Progenitor cell of endocrine pancreas (in vitro differentiated cells): ENCODE measurements at places on chromosomes 16 and 17.

GRCh38 chr17:39759204-39759603, 21.5 kb downstream of the GRB7 start:
- no peak for DNase-seq

GRCh38 chr17:45777388-45777787, 6.7 kb upstream of the CRHR1 start:
- no peak for DNase-seq

DNA sequence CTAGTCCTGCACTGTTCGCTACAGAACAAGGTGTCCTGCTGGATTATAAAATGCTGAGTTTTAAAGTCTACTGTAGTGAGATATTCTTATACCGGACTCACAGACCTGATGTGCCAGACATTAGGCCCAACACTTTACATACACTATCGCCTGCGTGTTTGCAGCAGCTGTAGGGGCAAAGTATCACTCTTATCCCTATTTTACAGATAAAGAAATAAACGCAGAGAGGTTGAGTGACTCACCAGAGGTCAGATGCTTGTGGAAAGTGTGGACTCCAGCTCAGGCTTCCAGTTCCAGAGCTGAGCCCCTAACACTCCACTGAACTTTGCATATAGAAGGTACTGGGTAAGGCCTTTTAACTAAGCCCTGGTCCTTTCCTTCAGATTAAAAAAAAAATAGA, 47.4 kb downstream of the PLXDC1 start:
- no peak for DNase-seq

DNA sequence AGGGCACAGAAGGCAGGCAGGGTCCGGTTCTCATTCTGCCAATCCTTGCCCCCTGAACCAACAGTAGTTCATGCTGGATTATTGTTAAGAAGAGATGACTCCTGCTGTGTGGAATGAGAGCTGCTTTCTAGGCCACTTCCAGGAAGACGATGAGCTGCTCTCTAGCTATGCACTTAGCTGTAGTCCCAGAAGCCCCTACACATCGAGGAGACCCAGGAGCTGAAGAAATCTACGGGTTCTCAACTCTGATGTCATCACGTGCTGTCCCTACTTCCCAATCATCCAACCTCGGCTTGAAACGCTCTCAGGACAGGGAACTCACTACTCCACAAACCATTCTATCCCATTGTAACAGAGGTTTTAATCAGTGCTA, 29.0 kb upstream of the EMP2 start:
- DNase-seq: no peak

DNA sequence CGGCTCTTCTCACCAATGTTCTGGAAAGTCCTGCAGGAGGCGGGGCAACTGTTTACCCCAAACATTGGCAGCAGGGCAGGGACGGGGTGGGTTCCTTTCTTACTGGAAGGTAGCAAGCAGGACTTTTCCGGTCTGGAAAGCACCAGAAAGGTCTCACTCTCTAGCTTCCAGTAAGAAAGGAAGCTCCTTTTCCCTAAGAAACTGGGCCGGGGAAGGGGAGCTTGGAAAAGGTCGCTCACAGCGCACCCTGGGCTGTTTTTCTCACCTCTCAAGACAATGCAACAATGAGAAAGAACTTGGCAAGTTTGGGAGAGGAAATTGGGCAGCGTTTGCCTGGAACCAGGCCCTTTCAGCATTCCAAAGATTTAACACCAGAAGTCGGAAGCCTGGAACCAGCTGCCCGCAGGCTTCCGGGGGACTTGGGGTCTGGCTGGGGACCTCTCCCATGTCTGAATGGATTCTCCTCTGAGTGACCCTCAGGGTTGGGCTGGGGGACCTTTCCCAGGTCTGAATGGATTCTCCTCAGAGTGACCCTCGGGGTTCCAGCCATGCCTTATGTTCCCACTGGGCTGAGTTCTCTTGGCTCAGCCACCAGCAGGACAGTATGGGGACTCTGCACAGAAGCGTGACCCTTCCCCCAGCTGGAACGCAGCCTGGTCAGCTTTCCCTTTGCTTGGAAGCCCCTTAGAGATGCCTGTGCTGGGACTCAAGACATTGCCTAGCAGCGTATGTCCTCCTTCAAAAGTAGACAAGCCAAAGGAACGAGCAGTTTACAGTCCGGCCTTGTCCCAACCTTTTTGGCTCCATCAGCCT, 166.5 kb upstream of the PLCG2 start:
- no peak for DNase-seq

- DNase-seq: peak; percentile 65
Observed at GRCh38 chr17:76710863-76711611, at the start of gene MXRA7. TSS of gene MXRA7 (minus strand) at chr17:76710965. CDS start at chr17:76710946, 19 bp downstream.

DNA sequence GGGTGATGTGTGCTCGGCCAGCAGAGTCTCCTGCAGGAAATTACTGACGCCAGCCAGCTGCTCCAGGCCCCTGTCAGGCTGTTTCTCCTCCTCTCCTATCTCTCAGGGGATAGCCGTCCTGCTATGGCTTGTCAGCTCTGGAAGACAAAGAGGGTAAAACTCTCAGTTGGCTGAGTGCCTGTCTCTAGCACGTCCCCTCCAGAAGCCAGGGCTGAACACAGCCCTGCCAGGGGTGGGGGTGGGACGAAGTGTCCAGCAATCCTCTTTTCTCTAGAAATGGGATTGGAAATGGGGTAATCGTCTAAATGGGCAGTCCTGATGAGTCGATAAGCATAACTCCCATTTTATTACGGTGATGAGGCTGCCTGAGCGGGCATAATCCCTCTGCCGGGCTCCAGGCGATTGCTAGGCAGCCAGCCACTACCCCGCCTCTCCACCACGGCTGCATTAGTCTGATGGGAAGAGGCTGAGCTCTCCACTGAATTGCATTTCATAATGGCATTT, 89.1 kb upstream of the GNAO1 start:
- DNase-seq: no peak

GRCh38 chr17:17314501-17315071, 11.4 kb downstream of the NT5M start:
- no peak for DNase-seq

GRCh38 chr16:57497121-57497520, 10.8 kb upstream of the DOK4 start:
- DNase-seq: no peak

GRCh38 chr16:80084163-80084562, 456.6 kb upstream of the DYNLRB2 start:
- DNase-seq: no peak

DNA sequence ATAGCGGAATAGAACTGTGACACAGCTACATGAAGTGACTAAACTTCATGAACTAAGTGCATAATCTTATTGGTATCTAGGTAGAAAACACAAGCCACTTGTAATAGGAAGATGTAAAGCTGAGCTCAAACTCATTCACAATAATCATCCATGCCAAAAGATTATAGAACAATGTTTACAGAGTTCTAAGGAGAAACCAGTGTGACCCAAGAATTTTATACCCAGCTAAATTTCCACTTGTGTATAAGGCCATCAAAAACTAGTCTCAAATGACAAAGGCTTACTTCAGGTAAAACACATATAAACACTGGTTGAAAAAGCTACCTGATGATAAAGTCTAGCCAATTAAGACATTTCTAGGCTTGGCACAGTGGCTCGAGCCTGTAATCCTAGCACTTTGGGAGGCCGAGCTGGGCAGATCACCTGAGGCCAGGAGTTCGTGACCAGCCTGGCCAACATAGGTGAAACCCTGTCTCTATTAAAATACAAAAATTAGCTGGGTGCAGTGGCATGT, 16.9 kb upstream of the CPD start:
- no peak for DNase-seq

DNA sequence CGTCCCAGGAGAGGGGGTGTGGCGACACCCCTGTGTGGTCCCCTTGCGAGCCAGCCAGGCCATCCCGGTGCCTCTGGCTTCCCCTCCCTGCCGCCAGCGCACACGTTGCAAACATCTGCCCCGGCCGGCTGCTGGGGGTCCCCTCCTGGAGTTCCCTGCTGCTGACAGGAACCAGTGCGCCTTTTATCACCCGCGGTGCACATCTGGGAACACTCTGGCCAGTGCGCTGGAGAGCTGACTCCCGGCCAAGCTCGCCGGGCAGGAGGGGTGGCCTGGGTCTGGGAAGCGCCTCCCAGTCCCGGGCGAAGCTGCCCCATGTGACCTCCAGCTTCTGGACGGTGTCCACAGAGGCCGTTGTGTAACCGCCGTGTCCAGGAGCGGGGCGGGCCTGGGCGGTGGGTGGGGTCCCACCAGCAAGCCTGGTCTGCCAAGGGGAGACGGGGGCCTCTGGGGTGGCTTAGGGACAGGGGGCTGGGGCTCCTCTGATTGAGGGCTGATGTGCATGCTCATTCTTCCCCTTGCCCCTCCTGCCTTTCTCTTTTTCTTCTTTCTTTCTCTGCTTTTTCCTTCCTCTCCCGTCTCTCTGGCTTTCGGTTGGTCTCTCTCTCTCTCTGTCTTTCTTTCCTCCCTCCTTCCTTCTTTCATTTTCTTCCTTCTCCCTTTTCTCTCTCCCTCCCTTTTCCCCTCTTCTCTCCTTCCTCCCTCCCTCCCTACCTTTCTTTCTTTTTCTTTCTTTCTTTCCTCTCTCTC, 25.2 kb upstream of the CIBAR2 start:
- DNase-seq: no peak

GRCh38 chr17:60604686-60605334, 4.8 kb downstream of the PPM1D start:
- DNase-seq: no peak

DNA sequence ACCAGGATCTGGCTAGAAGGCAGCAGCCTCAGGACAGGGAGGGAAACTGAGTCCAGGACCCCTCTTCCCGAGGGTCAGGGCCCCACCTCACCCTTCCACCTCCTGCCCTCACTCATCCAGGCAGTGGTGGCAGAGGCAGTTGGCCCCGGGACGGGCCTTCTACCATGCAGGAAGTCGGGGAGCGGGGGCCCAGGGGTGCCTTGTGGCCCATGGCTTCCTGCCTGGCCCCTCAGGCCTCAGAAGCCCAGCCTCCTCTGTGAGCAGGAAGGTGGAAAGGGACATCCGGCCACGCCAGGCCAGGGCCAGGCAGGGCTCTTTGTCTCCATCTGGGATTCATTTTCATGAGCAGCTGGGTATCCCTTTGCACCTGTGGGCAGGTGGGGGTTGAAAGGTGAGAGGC, 58.5 kb downstream of the BAHCC1 start:
- no peak for DNase-seq

- no peak for DNase-seq
Observed at GRCh38 chr16:80671281-80671849, 130.6 kb downstream of the DYNLRB2 start.

DNA sequence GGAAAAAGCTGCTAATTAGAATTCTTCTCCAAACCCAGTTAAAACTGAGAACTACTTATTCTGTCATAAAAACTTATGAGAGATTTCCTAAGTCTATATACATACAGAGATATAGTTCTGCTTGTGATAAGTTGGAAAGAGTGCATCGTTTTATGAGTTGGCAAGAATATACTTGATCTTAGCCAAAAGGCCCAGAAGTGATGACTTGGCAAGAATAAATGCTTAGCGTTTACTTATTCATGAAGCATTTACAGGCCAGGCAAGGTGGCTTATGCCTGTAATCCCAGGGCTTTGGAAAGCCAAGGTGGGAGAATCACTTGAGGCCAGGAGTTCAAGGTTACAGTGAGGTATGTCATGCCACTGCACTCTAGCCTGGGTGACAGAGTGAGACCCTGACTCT, 81.7 kb downstream of the CYB561 start:
- DNase-seq: no peak

- DNase-seq: no peak
Observed at GRCh38 chr17:12127667-12128066, 107.0 kb downstream of the MAP2K4 start.

- no peak for DNase-seq
Observed at GRCh38 chr16:546909-547770, 13.1 kb upstream of the PRR35 start.

DNA sequence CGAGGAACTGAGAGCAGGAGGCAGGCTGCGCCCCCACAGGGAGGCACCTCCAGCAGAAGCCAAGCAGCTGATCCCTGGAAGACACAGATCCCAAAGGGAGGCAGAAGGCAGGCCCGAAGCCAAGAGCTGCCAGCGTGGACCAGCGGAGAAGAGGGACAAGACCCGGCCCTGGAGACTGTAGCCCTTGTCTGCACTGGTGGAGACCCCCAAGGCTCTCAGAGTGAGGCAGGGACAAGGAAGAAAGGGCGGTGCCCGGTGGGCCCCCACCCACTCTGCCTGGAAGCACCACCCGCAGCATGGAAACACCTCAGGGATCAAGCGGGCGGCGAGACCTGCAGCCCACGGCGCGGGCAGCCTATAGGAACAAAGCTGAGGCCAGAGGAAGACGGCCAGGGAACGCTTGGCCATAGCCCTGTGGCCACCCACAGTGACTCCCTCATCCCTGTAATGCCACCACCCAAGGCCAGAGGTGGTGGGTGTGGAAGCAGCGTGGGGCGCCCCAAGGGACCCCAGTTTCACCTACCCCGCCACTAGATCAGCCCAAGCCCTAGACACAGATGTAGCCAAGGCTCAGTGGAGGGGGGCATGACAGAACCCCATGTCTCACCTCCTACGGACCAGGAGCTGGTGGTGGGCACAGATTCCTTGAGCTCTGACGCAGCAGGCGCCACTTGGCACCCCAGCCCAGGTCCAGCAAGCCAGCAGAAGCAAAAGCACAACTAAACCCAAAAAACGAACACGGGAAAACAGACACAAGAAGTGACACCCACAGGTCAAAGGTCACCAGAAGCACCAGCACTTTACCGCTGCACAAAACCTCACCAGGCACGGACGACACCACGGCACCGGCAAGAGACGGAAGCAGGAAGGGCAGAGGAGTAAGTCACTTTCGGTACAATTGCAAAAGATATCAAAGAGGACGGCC, 2.9 kb upstream of the SIRT7 start:
- no peak for DNase-seq

GRCh38 chr16:13013043-13013442, 111.6 kb downstream of the SHISA9 start:
- no peak for DNase-seq

- no peak for DNase-seq
Observed at GRCh38 chr17:20097330-20097729, 88.2 kb downstream of the SPECC1 start.
